ENCODE measurements at places on chromosomes 3 and 15.

GRCh38 chr15:97903971-97904572 is 56.4 kb upstream of the ARRDC4 start:
- DNase-seq: peak; percentile 40

DNA sequence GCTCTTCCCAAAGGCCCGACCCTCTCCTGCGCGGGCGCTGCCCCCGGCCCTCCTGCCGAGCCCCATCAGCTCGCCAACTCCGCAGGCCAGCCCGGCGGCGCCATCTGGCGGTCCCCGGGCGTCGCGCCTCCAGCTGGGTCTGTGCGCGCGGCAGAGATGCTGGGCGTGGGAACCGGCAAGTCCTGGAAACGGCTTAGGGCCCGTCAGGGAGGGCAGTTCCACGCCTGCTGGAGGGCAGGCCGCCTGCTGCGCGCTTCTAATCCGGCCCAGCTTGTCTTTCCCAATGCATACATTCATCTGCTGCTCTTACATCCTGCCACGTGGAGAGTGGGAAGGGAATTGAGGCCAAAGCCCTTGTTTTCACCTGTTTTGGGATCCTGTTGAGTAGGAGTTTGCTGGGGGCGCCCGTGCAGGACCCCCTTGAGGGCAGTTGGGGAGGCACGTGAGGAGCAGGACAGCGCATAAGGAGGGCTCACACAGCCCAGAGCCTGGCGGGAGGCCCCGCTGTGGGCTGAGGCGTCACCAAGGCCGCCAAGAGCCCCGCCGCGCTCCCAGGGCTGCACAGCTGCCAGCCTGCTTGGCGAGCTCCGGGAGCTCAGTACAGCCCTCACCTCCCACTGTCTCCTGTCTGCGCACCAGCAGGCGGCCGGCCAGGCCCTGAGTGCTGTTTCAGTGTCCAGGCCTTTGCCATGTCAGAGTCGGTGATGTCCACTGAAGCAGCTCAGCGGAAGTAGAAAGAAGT is 165.6 kb downstream of the NSMCE3 start:
- peak; percentile 36 for DNase-seq

DNA sequence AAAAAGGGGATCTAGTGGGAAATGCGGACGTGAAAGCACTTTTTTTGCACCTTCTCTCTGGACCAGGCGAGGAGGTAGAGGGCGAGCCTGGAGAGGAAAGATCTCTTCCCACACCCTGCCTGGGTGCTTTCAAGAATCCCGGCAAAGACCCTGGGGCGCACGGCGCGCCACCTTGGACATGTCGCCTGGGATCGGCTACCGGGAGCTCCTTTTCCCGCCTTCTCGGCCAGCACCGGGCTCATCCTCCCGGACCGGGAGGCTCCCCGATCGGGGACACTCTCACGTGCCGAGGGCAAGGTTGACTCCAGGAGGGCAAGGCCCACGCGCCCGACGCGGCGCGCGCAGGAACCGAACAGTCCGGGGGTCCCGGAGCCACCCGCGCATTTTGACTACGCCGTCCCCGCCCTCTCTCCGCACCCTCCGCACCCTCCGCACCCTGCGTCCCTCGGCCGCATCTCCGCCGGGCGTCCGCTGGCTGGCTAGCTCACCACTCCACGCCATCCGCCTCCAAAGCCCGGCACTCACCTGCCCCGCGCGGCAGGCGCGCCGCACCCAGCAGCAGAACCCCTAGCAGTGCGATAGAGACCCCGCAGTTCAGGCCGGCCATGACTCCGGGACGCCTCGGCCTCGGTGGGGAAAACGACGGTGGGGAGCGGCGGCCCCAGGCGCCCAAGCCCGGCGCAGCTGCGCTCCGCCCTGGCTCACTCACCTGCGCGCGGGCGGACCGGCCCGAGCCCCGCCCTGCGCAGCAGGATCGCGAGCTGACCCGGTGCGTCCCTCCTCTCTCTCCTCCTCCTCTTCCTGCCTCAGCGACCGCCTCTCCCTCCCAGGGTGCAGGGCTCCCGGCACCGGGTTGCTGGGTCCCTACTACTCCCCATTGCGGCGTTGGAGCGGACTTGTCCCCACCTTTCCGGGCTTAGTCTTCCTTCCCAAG is at the start of gene CDCP1:
CDCP1 (minus strand) TSS at position 698 of the 934 bp plus-strand sequence; CDS start at position 607, 91 bp downstream.
- no peak for DNase-seq

GRCh38 chr15:36428102-36428845 is 151.2 kb upstream of the CDIN1 start:
- DNase-seq: peak; percentile 98

DNA sequence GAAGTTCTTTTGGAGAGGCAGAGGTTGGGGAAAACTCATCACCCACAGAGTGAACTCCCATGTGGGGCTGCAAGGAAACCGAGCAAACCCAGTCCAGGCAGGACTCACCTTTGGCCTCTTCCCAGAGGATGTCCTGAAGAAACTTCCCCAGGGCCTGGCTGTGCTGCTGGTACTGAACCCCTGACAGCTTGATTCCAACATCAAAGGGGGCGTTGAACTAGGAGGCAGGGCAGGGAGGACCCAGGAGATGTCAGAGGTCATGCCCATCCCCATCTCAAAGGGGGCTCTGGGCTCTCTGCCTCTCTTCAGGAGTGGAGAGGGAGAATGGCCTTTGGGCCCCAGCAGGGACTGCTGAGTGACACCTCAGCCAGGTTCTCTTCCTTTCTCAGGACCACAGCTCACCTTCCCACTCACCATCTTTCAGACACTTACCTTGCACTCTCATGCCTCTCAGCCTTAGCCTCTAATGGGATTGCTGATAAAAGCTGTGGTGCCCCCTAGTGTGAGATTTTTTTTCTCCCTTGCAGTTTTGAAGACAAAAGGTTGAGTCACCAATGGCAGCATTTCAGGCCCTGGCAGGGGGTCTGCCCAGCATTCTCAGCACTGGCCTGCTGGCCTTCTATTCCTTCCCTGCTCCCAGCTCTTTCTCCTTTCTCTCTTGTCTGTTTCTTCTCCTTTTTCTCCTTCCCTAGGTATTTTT is 6.0 kb downstream of the GHRL start:
- peak; percentile 49 for DNase-seq

GRCh38 chr3:114706591-114707232 is 412.9 kb downstream of the TIGIT start:
- peak; percentile 6 for DNase-seq

DNA sequence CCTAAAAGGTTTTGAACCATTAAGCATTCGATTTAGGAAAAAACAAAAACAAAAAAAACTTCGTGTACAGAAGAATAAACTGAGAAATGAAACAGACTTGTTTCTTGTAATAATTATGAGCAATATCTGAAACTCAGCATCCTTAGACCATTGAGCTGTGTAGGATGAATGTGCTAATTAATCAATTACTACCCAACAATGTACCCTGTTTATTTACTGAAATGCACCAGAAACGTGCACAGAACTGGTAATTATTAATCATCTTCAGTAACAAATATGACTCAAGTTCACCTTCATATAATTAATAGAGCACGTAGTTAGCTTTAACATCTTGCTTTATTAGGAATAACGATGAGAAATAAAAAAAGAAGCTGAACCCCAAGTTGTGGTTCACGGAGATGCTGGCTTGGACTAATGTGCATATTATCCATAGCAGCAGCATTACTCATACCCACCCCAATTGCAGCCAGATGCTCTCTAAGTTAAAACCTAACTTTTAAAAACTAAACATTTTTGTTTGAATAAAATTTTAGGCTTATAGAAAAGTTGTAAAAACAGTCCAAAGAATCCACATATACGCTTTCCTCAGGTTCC is 10.2 kb upstream of the C15orf61 start:
- DNase-seq: no peak

DNA sequence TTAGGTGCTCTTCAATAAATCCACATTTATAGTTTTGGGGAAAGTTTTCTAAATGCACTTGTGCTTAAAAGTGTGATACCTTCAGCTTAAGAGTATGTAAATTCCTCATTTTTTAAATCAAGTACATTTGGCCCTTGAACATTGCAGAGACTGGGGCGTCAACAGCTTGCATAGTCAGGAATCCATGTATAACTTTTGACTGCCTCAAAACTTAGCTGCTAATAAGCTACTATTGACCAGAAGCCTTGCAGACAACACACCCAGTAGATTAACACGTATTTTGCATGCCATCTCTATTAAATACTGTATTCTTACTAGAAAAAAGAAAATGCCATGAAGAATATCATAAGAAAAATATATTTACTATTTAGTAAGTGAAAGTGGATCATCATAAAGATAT is 1211.8 kb upstream of the ALCAM start:
- DNase-seq: no peak

DNA sequence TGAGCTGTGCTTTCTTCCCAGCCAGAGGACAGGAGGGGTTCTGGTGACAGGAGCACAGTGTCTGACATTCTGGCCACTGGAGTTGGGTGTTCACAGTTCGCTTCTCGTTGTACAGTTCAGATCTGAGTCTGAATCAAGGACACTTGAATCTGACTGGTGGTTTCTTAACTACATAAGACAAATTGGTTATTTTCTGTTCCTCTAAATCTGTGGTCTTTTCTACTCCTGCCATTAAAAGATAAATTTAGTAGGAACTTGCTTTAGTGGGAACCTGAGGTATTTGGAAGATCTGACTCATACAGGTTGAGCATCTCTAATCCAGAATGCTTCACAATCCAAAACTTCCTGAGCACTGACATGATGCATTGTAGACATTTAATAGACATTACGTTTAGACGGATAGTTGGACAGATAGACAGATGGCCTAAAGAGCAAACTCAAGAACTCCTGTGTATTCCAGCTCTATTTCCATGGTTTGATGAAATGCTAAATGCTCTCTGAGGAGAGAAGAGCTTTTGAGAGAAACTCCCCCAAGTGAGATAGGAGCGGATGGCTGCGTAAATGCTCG is 71.0 kb downstream of the CCK start:
- DNase-seq: no peak

GRCh38 chr3:134326760-134327593 is 47.3 kb downstream of the AMOTL2 start:
- DNase-seq: peak; percentile 92

- no peak for DNase-seq
Observed at GRCh38 chr3:46400000-46400734, 6.7 kb downstream of the CCR5AS start.

GRCh38 chr15:59539799-59540198 is 71.8 kb upstream of the GCNT3 start:
- DNase-seq: peak; percentile 25

DNA sequence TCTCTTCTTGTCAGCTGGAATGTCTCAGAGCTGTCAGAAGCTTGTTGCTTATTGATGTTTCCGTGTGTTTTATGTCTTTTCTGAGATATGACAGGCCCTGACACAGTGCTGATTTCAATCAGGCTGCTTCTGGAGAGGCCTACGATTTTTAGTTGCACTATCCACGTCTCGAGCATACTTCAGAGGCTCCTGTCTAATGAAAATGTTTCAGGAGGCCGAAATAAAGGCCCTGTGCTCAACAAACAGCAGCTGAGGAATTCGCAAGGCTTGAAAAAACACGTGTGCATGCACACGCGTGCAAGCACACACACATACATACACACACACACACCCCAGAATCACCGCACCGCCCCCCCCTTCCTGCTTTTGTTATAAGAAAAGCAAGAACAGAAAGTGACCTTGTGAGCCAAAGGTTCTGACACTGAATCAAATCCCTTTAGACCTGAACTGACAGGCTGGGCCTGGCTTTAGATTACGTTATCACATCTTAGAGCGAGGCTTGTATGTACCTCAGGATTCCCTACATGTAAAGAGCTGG is 296.6 kb downstream of the NR2F2 start:
- no peak for DNase-seq

GRCh38 chr3:89521328-89521727 is 413.9 kb downstream of the EPHA3 start:
- DNase-seq: no peak

GRCh38 chr3:16415911-16416476 is 97.5 kb downstream of the RFTN1 start:
- DNase-seq: no peak

- no peak for DNase-seq
Observed at GRCh38 chr3:136642711-136643110, 109.5 kb downstream of the STAG1 start.

DNA sequence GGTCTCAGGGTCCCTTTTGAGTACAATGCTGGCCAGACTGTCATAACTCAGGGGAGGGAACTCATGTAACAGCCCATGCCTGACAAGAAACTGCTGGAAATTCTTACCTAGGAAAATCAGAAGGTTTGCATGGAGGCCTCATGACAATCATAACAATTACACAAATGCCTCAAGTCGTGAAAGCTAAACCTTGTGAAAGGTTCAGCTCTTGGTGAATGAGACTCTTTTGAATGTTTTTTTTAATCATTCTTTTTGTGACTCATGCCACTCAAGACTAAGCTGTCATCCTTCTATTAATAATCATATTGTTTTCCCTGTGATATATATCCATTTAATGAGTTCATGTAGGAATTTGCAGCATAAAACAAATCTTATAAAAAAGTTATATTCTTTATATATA is 61.4 kb upstream of the LEKR1 start:
- DNase-seq: peak; percentile 59

DNA sequence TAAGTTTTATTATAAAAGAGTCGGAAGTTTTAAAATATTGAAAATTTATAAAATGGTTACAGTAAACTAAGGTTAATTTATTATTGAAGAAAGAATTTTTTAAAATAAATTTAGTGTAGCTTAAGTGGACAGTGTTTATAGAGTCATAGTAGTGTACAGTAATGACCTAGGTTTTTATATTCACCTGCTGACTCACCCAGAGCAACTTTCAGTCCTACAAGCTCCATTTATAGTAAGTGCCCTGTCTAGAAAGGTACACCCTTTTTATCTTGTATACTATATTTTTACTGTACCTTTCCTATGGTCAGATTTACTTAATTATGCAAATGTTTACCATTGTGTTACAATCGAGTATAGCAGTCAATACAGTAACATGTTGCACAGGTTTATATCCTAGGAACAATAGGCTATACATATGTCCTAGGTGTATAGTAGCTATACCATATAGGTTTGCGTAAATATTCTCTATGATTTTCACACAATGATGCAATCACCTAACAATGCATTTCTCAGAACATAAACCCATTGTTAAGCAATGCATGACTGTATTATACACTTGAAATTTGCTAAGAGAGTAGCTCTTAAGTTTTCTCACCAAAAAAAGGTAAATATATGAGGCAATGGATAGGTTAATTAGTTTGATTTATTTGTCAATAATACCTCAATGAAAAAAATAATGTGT is 106.9 kb upstream of the CD96 start:
- no peak for DNase-seq

DNA sequence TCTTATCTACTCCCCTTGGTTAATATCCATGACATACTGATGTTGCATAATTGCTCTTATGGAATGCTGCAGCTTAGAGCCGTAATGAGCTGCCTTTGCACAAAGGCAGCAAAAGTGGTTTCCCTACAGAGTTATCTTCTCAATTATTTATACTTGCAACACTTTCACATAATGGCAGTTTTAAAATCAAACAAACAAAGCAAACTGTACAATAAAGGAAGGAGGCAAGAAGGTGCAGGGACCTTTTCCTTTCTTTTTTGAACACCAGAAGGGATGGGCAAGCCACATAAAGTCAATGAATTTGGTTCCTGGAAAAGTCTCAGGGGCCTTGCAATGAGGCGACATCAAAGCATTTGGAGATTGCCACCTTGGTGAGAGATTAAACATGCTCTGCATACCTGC is 188.0 kb downstream of the MEIS2 start:
- no peak for DNase-seq

- DNase-seq: no peak
Observed at GRCh38 chr15:91890614-91891013, 37.1 kb downstream of the SLCO3A1 start.

Measured in stromal cell of bone marrow (primary cell).